Thoracic aorta (tissue), 2 donors: ENCODE measurements at places on chromosomes 5 and 9.

DNA sequence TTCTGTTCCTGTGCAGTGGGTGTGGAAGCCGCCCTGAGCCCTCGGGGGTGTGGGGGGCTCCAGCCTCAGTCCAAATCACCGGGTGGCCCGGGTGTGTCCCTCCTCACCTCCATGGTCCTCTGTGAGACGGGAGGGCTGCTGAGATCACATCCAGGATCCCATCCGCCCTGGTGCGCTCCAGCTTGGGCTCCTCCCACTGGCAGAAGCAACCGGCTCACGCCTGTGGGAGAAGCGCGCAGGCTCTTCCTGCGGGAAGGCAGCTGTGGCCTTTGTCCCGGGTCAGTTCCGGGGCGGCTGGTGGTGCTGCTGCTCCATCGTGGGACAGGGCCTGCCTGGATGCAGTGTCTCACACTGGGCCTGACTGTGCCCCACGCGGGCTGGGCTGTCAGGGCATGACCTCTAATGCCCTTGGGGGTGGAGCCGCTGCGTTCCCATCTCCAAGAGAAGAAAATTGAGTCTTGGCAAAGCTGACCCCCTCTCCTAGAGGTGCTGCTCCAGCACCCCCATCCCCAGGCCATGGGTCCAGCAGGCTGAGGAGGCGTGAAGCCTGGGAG lies 18.5 kb downstream of the OLFM1 start:
- no peak for DNase-seq
- H3K27me3 ChIP-seq, result no peaks in the 10 kb centered on the region
- peaks cover 32% of the 10 kb centered on the region for H3K4me1 ChIP-seq
- H3K27ac ChIP-seq, result no peak overlapping the region
- no peaks in the 10 kb centered on the region for H3K36me3 ChIP-seq

DNA sequence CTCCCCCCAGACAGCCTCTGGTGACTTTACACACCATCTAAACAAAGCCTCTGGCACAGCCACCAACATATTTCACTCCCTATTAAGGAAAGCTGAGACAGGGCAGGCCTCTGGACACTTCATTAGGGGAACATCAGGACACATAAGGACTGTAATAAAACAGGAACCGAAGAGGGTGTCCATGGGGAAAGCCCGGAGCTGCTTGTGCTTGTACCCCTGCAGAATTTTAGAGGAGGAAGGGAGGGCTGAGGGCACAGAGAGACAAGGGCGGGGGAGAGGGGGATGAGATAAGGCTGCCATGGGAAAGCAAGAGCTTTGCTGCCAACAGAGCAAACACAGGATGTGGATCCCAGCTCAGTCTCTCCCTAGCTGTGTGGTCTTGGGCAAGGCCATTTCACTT lies 138.4 kb downstream of the ASTN2 start:
- no peak overlapping the region for H3K27ac ChIP-seq
- no peak overlapping the region for H3K4me3 ChIP-seq
- H3K4me1 ChIP-seq, result no peaks in the 10 kb centered on the region
- DNase-seq, result no peak
- H3K36me3 ChIP-seq, result no peaks in the 10 kb centered on the region

- no peaks in the 10 kb centered on the region for H3K4me1 ChIP-seq
- no peaks in the 10 kb centered on the region for H3K36me3 ChIP-seq
- no peak for DNase-seq
- H3K4me3 ChIP-seq, result no peak overlapping the region
- no peaks in the 10 kb centered on the region for H3K27me3 ChIP-seq
- H3K27ac ChIP-seq, result no peak overlapping the region
Measured at GRCh38 chr5:127013407-127013806, 17.0 kb downstream of the MARCHF3 start.

- no peaks in the 10 kb centered on the region for H3K27me3 ChIP-seq
- no peak overlapping the region for H3K4me3 ChIP-seq
- no peaks in the 10 kb centered on the region for H3K36me3 ChIP-seq
- H3K4me1 ChIP-seq, result no peaks in the 10 kb centered on the region
- DNase-seq, result no peak
Measured at GRCh38 chr9:31799953-31800609, 584.4 kb upstream of the ACO1 start.

GRCh38 chr5:137176126-137176525 lies 323.0 kb downstream of the SPOCK1 start:
- H3K27ac ChIP-seq, result no peak overlapping the region
- no peak for DNase-seq
- H3K36me3 ChIP-seq, result no peaks in the 10 kb centered on the region
- no peaks in the 10 kb centered on the region for H3K27me3 ChIP-seq
- no peaks in the 10 kb centered on the region for H3K4me1 ChIP-seq

DNA sequence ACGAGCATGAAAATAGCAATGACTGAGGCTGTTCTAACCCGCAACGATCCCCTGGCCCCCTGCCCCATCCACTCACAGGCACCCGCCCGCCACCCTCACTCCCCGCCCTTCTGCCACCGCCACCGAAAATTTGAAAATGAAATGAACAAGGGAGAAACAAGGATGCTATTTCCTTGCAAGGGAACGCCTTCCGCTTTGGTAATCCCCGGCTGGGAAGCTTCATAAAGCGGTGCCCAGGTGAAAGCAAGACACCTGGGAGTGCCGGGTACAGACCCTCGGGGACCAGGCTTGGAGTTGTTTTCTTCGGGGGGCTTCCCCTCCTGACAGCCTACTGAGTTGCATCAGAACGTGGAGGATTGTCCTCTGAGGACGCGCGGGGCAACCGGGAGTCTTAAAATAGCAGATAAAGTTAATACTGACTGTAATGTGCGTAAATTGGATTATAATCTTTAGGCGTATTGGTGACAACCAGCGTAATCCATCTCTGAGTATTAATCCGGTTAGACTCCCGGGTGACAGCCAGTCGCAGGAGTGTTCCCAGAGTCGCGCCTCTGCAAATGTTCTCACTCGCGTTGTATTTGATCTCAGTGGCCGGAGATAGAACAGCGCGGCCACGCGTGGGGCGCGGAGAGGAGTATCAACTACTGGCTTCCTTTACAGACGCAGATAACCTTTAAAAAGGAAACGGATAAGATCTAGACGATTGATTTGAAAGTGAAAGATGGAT lies 885 bp upstream of the MLLT3 start:
- DNase-seq, result no peak
- H3K36me3 ChIP-seq, result no peaks in the 10 kb centered on the region
- no peak overlapping the region for H3K27ac ChIP-seq
- no peaks in the 10 kb centered on the region for H3K27me3 ChIP-seq

GRCh38 chr9:93253633-93254032 lies 69.7 kb downstream of the WNK2 start:
- no peaks in the 10 kb centered on the region for H3K36me3 ChIP-seq
- H3K4me1 ChIP-seq, result no peaks in the 10 kb centered on the region
- DNase-seq, result no peak
- no peaks in the 10 kb centered on the region for H3K27me3 ChIP-seq

DNA sequence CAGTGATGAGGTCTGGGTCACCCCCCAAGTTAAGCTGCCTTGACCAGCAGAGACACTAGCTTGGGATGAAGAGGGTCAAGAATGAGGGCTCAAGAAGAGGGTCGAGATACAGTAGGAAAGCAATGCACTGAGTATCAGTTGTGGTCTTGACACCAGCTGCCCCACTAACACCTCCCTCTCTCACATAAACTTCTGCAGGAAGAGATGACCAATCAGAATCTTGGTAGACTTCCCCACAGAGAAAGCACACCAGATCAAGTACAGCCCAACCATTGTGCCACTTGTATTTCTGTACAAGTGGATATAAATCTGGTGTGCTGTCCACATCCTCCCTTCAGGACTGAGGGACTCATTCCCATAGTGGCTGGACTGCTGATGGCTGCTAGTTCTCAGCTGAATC lies 101.2 kb upstream of the ELL2 start:
- H3K27ac ChIP-seq, result no peak overlapping the region
- no peak overlapping the region for H3K4me3 ChIP-seq
- no peak for DNase-seq
- peaks cover 28% of the 10 kb centered on the region for H3K4me1 ChIP-seq
